Iris pigment epithelial cell (primary cell): ENCODE measurements at places on chromosomes 5 and 9.
A peak's percentile ranks its signal among the peaks of the same experiment; 100 is the strongest.

DNA sequence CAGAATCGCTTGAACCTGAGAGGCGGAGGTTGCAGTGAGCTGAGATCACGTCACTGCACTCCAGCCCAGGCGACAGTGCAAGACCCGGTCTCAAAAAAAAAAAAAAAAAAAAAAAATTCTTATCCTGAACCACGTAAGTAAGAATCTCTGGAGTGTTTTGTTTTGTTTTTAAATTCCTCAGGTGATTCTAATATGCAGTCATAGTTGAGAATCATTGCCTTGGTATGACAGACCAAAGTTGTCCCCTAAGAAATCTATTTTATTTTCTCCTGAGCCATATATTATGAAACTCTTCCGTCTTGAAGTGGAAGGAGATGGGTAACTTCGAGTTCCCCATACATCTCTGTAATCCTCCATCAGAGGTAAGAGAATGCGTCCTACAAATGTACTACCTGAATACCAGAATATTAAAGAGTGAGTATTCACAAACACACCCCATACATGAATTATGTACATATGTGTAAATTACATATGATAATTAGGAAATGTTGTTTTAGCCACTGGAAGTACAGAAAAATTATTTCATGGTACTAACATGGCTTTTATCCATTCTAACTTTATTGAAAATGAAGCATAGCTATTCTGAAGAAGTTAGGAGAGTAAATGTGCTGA, 26.7 kb upstream of the SVEP1 start:
- DNase-seq, result peak; percentile 53

GRCh38 chr5:142472306-142472951, 147.6 kb upstream of the SPRY4 start:
- peak; percentile 95 for DNase-seq

DNA sequence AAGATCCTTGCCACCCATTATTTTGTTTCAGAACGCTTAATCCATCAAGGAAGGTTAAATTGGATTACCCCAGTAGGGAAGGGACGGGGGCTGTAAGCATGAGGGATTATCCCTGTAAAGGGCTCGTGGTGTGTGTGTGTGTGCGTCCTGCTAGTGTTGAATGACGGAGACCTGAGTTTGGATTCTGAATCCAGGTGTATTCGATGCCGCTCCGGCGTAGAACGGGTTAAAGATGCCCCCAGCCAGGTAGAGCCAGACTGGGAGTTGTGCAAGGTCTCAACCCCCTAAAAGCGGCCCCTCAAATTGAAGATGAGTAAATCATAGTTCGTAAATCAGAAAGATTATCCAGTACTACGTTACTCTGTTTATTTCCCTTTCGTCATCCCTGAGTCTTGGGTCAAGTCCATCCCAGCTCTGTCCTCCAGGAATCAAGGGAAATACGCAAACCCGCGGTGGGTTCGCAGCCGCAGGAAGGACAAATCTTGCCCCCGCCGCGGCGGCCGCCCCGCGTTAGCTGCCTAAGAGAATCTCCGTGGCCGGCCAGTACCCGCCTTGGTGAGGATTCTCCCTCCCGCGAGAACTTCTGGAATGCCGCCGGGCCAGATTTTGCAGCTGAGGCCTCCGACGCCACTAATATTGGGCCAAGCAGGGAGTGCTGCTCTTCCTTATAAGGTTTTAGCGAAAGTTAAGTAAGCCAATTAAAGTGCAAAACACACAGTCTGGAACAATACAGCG, 586 bp upstream of the MTAP start:
- peak; percentile 92 for DNase-seq

GRCh38 chr9:130209422-130209821, 37.2 kb downstream of the NCS1 start:
- no peak for DNase-seq

DNA sequence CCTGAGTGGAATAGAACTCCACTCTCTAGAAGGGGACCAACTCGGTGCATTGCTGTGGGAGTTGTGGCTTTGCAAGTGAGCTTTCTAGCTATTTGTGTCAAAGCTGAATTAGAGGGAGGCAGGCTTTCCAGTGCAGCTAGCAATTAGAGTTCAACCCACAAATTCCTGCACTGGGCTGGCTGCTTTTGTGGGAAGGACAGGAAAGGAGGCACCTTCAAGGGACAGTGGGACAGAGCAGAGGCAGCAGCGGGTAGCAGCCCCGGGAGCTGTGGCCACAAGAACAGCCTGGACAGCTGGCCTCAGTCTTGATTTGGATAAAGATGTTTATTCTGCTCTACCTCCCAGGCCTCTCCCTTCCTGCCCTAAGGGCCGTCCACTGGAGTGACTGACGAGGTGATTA, 83.7 kb upstream of the SLIT3 start:
- no peak for DNase-seq

- DNase-seq, result peak; percentile 69
Observed at GRCh38 chr5:54234304-54234933, 76.0 kb downstream of the ARL15 start.

GRCh38 chr9:72577212-72577753, 55.9 kb downstream of the TMC1 start:
- DNase-seq, result peak; percentile 88

GRCh38 chr5:133824661-133825254, 143.7 kb downstream of the C5orf15 start:
- DNase-seq, result no peak

GRCh38 chr5:96226941-96227552, 206.0 kb downstream of the PCSK1 start:
- DNase-seq, result peak; percentile 95

DNA sequence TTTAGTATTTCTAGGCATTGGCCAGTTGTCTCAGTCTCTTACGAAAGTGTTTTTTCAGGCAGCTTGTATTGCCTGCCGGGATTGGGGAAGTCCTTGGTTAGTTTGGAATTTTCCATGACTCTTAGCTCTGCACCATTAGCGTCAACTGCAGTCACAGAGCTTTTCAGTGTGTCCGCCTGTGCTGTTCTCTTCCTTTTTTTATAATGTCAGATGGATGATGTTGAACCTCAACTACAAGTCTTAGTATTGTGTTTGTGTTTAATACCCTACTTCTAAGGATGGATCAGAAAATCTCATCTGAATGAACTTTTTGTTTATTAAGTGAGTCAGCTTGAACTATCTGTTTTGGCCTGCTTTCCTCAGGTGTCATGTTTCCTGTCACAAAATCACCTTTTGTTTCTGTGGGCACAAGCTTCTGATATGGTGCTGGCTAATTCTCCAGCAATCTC, 33.1 kb downstream of the ATP6V0E1 start:
- peak; percentile 64 for DNase-seq
